ENCODE measurements at places on chromosomes 6 and 20. TPM values are rescaled to one million over a fixed set of nuclear protein-coding genes. Genes with fewer than 3 reads are reported as not detected.

The SSTR4 gene
- total RNA-seq: not detected

The EDN3 gene
- total RNA-seq: 76.3 TPM

The C20orf96 gene
- 4.1 TPM for total RNA-seq

The ETV7 gene
- total RNA-seq: not detected

- no peaks in the 10 kb centered on the region for H3K4me1 ChIP-seq
- no peak overlapping the region for H3K4me3 ChIP-seq
- H3K27me3 ChIP-seq: no peaks in the 10 kb centered on the region
Measured at GRCh38 chr6:77011929-77012545, 451.3 kb downstream of the HTR1B start.

GRCh38 chr20:35181731-35182130, 9.9 kb downstream of the PROCR start:
- no peaks in the 10 kb centered on the region for H3K4me1 ChIP-seq
- no peaks in the 10 kb centered on the region for H3K36me3 ChIP-seq
- no peak overlapping the region for H3K4me3 ChIP-seq
- no peak overlapping the region for H3K27ac ChIP-seq
- H3K27me3 ChIP-seq: no peaks in the 10 kb centered on the region

- no peak overlapping the region for H3K27ac ChIP-seq
- DNase-seq: no peak
Measured at GRCh38 chr6:168105813-168106632, 27.0 kb upstream of the FRMD1 start.

DNA sequence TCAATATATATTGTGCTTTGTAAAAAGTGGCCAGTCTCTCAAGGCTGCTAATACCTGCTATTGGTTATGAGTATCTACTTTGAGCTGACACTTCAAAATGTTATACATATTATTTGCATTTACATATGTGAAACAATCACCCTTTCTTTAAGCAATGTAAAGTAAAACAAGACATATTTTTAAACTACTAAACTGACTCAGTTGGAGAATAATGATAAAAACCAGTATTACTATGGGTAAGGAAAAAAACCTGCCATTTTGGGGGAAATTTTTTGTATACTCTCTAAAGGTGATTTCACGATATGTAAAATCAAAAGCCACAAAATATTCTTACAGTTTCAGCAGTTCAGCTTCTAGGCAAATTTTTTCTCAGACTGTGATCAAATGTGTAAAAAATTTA, 232.3 kb downstream of the PRL start:
- H3K4me3 ChIP-seq: no peak overlapping the region
- no peaks in the 10 kb centered on the region for H3K27me3 ChIP-seq
- H3K4me1 ChIP-seq: peaks cover 33% of the 10 kb centered on the region
- H3K27ac ChIP-seq: no peak overlapping the region
- DNase-seq: no peak

- H3K36me3 ChIP-seq: no peaks in the 10 kb centered on the region
- H3K4me3 ChIP-seq: no peak within 1 kb of the TSS
- peak; percentile 79 for DNase-seq
- no peaks in the 10 kb centered on the region for H3K4me1 ChIP-seq
- H3K27me3 ChIP-seq: no peaks in the 10 kb centered on the region
Measured at GRCh38 chr6:25652007-25652515, at the start of gene SCGN. Gene SCGN, plus strand, starts transcription at chr6:25652215. Its CDS starts 189 bp downstream, at chr6:25652404.

GRCh38 chr6:36268478-36269275, 1.2 kb upstream of the PNPLA1 start:
- H3K27me3 ChIP-seq: no peaks in the 10 kb centered on the region
- H3K27ac ChIP-seq: no peak overlapping the region
- DNase-seq: peak; percentile 8
- no peak overlapping the region for H3K4me3 ChIP-seq

DNA sequence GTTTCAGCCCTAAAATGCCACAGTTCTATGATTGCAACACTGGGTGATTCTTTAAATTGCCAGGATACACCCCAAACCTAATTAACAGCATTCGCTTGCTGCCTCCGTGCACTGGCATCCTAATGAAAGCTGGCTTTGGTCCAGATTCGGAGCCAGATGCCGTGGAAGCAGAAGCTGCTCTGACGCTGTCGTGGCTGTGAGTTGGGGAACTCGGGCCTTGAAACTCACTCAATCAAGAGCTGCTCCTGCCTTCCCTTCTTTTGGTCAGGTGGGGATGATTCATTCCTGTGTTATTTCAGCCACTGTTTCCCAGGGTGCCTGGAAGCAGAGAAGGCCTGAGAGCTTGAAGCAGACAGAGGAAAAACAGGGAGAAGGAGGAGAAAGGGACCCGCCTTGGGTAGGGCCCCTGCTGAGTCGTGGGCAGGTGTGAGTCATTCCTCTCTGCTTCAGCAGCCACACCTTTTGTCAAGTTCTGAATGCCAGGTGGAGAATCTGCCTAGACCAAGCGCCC, 36.2 kb upstream of the DSP start:
- no peaks in the 10 kb centered on the region for H3K4me1 ChIP-seq
- peak; percentile 83 for DNase-seq
- peak overlapping the region; percentile 71 for H3K27ac ChIP-seq
- H3K36me3 ChIP-seq: no peaks in the 10 kb centered on the region
- no peak overlapping the region for H3K4me3 ChIP-seq

DNA sequence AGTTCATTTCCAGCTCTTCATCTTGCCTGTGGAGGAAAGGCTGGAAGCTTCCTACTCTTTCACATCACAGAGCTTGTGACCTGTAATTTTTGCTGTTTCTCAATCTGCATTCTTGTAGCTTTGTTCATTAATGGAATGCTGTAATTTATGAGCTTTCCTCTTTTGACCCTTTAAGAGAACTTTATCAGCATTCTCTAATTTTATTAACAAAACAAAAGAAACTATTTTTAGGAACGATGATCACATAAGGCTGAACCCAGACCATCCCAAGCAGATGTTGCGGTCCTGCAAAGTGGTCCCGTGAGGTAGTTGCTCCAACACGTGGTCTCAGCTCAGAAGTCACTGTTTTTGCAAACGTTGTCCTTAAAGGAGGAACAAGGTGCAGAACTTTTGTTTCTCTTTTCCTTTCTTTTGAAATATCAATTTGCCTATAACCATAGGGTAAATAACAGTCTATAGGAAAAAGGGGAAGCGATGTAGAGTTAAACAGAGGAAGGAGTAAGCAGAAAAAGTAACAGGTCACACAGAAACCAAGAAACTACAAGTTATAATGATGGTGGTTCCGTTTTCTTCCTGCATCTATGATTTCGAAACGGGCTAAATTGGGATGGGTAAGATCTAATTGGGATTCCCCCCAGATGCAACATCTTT, 121.3 kb upstream of the PHACTR1 start:
- H3K27me3 ChIP-seq: no peaks in the 10 kb centered on the region
- H3K36me3 ChIP-seq: no peaks in the 10 kb centered on the region
- no peaks in the 10 kb centered on the region for H3K4me1 ChIP-seq
- H3K27ac ChIP-seq: no peak overlapping the region

DNA sequence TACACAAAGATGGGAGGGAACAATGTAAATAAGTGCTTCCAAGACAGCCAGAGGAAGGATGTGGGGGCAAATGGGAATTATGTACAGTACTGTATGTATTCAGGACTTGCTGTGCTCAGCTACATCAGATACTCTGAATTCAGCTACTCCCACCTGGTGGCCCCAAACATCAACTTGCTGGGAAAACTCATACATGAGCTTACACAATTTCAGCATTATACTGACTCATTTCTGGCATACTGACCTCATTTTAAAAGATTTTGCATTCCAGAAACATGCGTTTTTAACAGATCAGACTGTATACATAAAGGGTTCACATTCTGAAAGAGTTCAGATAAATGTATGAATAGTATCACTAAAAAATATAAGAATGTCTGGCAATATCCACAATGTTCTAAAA, 59.7 kb downstream of the GPX5 start:
- no peaks in the 10 kb centered on the region for H3K36me3 ChIP-seq
- H3K27me3 ChIP-seq: no peaks in the 10 kb centered on the region
- no peak overlapping the region for H3K27ac ChIP-seq

GRCh38 chr6:135950669-135951068, 99.2 kb downstream of the PDE7B start:
- H3K27me3 ChIP-seq: no peaks in the 10 kb centered on the region
- H3K36me3 ChIP-seq: no peaks in the 10 kb centered on the region
- no peak overlapping the region for H3K4me3 ChIP-seq

DNA sequence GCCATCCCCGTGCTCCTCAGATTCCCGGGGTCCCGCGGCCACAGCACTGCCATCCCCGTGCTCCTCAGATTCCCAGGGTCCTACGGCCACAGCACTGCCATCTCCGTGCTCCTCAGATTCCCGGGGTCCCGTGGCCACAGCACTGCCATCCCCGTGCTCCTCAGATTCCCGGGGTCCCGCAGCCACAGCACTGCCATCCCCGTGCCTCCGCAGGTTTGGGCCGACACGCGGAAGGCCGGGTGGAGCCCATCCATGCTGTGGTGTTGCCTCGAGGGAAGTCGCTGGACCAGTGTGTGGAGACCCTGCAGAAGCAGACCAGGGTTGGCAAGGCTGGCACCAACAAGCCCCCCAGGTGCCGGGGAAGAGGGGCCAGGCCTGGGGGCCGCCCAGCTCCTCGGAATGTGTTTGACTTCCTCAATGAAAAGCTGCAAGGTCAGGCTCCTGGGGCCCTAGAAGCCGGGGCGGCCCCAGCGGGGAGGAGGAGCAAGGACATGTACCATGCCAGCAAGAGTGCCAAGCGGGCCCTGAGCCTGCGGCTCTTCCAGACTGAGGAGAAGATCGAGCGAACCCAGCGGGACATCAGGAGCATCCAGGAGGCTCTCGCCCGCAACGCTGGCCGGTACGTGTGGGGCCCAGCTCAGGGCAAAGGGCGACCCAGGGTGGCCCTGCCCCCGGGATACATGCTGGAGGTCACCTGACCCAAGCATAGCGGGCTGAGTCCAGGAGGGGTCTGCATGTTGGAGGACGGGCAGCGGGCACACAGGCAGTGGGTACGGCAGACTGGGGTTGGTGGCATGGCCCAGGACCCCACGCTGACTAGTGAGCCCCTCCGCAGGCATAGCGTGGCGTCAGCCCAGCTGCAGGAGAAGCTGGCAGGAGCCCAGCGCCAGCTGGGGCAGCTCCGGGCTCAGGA, 1.3 kb upstream of the LIME1 start:
- no peak for DNase-seq
- H3K27ac ChIP-seq: no peak overlapping the region
- H3K4me3 ChIP-seq: no peak overlapping the region
- H3K27me3 ChIP-seq: no peaks in the 10 kb centered on the region
